ENCODE measurements at places on chromosomes 5 and 9.
A peak's percentile ranks its signal among the peaks of the same experiment; 100 is the strongest.

- no peak for DNase-seq
Measured at GRCh38 chr9:79687131-79687447, 115.3 kb downstream of the TLE4 start.

- DNase-seq, result no peak
Measured at GRCh38 chr5:171957591-171958251, 48.7 kb downstream of the FBXW11 start.

DNA sequence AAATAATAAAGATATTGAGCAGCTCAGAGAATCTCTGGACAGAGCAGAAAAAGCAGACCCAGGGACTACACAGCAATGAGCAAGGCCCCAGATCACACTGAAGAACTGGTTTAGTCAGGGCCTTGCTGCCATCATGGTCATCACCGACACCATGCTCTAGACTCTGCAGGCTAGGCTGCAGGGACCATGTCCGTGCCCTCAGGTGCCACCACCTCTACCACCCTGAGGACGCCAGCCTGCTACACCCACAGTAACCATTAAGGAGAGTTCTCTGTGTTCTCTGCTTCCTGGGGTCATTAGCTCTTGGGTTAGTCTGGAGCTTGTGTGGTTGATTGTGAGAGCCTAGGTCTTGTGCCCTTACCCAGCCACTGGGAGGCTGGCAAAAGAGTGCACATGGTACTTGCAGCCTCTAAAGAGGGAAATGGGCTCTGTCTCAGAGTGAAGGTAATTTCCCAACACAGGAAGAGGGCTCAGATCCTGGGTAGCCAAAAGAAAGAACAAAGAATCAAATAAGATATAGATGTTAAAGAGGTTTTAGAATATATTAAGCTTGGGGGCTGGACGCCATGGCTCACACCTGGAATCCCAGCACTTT lies 31.9 kb upstream of the JADE2 start:
- no peak for DNase-seq

GRCh38 chr9:99870126-99870525 lies 36.3 kb upstream of the STX17 start:
- DNase-seq, result no peak

DNA sequence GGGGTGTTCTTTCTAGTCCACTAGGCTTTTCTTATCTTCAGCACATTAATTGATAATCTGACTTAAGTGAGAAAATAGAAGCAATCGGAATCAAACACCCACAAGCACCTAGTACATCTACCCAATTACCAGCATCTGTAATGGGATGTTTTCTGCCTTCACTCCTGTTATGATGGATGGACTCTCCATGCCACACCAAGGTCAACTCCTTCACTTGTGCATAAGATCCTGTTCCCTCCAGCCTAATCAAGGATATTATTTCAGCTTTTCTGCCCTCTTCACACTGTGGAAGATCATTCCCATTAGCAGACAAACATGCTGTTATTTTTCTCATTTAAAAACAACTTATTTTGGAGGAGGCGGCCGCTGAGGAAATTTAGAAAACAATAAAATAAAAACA lies 162.0 kb upstream of the EDIL3 start:
- DNase-seq, result no peak

- no peak for DNase-seq
Measured at GRCh38 chr9:107467416-107467815, 22.2 kb downstream of the KLF4 start.

GRCh38 chr5:138371454-138371853 lies 19.0 kb downstream of the KDM3B start:
- no peak for DNase-seq

GRCh38 chr9:91164724-91165520 lies 196.8 kb downstream of the AUH start:
- DNase-seq, result no peak

DNA sequence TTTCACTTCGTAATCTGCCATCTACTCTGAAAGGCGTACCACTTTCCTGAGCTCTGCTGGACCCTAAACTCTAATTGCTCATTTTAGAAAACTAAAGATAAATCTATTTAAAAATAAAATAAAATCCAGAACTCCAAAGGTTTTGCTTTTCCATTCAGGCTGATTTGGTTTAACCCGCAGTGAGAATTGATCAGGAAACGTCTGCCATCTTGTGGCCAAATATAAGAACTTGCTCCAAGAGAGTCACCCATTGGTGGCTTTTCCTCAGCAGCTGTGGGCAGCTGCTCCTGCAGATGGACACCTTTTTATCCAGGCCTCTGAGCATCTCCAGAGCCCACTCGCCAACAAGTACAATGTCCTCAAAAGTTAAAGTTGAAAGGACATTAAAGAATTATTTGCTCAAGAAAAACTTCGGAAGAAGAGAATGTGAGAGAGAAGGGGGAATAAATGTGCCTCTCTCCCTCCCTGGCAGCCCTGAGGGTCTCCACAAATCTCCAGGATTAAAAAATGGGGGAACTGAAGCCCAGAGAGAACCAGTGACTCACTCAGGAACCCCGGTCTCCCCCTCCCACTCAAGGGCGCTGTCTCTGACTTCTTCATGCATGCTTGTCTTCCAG lies 4.1 kb downstream of the SAXO1 start:
- DNase-seq, result no peak

- DNase-seq, result no peak
Measured at GRCh38 chr9:14294659-14295058, 19.3 kb downstream of the NFIB start.

- no peak for DNase-seq
Measured at GRCh38 chr9:12817702-12818101, 42.9 kb downstream of the LURAP1L start.

GRCh38 chr5:109164001-109164400 lies 245.8 kb downstream of the PJA2 start:
- DNase-seq, result no peak

- no peak for DNase-seq
Measured at GRCh38 chr9:99720455-99721050, 101.1 kb upstream of the NR4A3 start.

GRCh38 chr5:157556615-157557418 lies 18.8 kb downstream of the ADAM19 start:
- no peak for DNase-seq

GRCh38 chr5:81066102-81066501 lies 105.9 kb downstream of the RASGRF2 start:
- DNase-seq, result no peak

DNA sequence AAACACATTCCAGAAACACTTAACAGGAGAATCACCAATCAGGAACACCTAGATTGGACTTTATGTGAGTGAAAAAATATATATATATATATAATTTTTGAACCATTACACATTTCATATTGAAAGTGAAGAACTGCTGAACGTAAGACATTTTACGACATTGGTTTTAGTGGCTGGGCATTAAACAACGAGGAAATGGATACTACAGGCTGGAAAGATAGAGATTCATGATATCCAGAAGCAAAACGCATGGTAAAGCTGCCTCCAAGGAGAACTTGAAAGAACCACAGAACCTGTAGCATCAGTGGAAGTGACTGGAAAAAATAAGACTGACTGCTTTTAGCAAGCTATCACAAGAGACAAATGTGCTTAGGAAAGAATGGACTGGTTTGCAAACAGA lies 13.2 kb upstream of the NDUFS4 start:
- no peak for DNase-seq

GRCh38 chr5:69493396-69494133 lies 975 bp downstream of the OCLN start:
- DNase-seq, result peak; percentile 15

- DNase-seq, result no peak
Measured at GRCh38 chr9:91103931-91104330, 257.8 kb downstream of the AUH start.

GRCh38 chr9:135330685-135331590 lies 148.6 kb upstream of the PPP1R26 start:
- DNase-seq, result no peak

DNA sequence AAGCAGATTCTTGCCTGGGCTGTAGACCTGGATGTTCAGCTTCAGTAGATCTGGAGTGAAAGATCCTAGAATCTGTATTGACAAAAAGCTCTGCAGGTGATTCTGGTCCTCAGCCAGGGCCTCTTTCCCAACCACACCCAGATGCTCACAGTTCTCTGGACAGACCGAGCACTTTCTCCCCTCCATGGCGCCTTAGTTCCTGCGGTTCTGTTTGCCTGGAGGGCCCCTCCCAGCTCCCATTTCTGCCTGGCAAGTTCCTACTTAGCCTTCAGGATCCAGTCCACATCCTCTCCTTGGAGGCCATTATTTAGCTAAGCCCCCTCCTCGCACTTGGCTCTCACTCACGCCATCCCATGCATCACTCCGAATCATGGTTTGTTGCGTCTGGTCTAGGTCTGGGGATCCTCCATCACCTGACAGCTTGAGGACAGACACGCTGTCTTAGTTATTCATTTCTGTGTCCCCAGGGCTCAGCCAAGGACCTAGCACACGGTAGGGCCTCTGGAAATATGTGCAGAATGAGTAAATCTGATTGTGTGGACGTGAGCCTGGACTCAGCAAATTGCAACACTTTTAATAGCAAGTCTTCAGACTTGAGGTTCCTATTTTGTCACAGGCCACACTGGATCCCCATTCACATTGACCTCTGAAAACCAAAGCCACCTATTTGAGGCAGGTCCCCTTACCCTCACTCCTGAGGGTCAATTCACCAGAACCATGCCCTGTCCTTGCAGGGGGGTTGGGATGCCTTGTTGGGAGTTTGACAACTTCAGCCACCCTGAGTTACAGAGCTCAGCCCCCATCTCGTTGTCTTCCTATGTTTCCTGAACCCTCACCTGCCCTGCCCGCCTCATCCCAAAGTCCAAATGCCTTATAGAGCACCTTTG lies 50.7 kb downstream of the COL15A1 start:
- no peak for DNase-seq

DNA sequence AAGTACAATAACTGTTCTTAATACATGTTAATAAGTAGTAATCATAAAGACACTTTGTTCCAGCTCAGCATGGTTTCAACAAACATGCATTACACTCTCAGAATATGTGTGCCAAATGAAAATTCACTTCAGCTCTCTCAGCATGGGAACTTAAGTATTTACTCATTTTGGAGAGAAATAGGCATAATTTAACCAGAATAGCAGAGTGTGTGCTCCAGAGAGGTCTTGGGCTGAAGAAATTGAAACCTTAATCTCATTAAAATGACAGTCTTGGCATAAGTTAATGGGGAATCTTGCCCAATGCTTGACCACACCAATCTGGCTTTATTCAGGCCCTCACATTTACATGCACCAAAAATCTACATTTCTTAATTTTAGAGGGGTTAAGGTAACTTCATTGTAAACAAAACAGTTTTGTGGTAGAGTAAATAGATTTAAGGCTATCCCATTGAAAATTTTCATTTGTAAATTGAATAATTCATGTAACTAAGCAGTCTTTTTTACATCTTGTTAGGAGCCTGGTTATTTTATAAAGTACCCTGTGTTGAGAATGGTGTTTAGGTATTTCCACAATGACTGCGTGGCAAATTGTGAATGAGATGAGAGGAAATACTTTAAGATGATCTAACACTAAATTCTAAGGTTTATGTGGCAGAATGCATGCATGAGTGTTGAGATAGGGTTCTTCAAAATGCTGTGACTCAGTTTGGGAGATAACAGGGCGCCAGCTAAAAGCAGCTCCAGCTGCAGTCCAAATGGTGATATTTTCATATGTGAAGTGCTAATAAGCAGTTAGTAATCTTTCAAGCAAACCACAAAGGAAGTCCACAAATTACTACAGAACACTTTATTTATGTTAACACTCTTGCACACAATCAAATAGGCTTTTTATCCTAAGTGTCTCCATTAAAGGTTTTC lies 11.3 kb upstream of the LOX start:
- no peak for DNase-seq

DNA sequence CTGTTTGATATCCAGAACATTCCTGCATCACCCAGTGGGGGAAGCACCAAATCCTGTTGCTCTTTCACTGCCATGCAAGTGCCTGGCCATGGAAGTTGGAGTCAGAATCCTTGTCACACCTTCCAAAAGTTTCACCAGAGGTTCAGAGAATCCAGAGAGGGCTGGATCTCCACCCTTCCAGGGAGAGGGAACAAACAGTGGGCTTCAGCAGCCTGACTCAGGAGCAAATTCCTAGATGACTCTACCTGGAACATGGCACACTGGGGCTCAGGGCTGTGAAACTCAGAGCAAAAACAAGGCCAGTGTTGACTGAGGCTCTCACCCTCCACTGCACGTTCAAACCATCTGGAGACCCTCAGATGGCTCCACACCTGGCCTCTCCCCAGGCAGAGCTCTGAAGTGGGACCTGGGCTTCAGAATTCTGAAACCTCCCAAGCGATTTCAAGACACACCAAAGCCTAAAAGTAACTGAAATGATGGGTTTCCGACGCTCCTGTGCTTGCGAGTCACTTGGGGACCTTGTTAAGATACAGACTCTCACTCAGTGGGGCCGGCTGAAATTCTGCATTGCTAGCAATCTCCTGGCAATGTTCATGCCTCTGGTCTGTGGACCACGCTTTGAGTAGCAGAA lies 205.9 kb downstream of the AUH start:
- no peak for DNase-seq

- DNase-seq, result no peak
Measured at GRCh38 chr9:88436379-88436778, 48.1 kb downstream of the SPIN1 start.

DNA sequence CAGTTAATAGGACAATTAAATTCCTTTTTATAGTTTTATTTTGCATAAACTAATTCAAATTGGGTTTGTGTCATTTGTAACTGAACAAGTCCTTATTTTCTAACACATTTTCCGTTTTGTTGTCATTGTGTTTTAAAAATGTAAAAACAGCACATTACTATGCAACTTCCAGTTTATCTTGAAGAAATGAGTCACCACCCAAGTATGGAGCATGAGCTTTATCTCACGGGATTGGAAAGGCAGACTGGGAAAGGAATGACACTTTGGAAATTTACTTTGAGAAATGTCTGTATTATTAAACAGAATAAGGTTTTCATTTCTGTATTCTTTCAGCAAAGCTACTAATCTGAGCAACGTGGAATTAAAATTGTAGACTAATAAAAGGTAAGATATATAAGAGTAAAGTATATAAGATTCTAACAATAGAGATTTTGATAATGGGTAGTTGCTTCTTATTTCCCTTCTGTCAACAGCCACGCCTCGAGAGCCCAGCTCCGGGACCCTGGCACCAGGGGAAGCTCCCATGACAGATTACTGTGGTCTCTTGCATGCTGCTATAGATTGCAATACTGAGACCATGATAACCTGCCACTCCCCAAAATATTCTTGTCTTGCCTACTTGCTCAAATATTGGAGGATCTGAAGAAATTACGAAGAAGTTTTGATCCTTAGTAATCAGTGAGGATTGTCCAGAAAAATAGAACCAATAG lies 433.1 kb downstream of the CHSY3 start:
- no peak for DNase-seq

DNA sequence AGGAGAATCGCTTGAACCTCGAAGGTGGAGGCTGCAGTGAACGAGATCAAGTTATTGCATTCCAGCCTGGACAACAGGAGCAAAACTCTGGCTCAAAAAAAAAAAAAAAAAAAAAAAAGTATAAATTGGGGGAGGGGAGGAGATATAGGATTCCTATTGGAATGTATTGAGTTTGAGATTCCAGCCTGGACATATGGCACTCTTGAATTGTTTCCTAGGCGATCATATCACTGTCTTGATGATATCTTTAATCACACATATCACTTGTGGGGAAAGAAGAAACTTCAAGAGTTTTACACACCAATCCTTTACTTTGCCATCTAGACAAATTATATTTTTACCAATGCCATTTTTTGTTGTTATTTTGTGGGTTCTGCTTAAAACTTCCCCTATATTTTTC lies 42.4 kb downstream of the TMC1 start:
- DNase-seq, result no peak

GRCh38 chr5:1011226-1011631 lies 2.6 kb downstream of the NKD2 start:
- no peak for DNase-seq
